Tibial nerve (tissue), 4 donors: ENCODE measurements at places on chromosomes 2 and 18.

DNA sequence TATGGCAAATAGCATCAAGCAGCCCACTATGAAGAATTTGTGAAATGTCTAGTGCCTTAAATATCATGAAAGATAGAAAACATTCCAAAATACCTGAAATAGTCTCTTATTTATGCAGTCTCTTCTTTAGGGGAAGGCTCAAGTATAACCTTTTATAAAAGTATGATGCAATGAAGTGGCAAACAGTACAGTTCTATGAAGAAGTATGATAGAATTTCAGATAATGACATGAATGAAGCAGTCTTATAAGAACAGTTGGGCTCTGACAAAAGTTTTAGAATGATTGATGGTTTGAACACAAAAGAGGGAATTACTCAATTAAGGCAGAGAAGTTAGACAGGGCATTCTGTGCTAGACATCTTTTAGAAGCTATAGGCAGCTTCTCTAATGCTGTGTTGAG, 1791.8 kb upstream of the PIK3C3 start:
- H3K4me3 ChIP-seq: no peak overlapping the region
- H3K27ac ChIP-seq: no peak overlapping the region
- no peaks in the 10 kb centered on the region for H3K36me3 ChIP-seq
- no peaks in the 10 kb centered on the region for H3K27me3 ChIP-seq

GRCh38 chr2:138956116-138956515, 175.9 kb upstream of the NXPH2 start:
- H3K4me3 ChIP-seq: no peak overlapping the region
- H3K36me3 ChIP-seq: no peaks in the 10 kb centered on the region
- H3K27ac ChIP-seq: no peak overlapping the region
- DNase-seq: no peak
- no peaks in the 10 kb centered on the region for H3K27me3 ChIP-seq

- H3K27me3 ChIP-seq: no peaks in the 10 kb centered on the region
- no peak overlapping the region for H3K27ac ChIP-seq
- no peaks in the 10 kb centered on the region for H3K36me3 ChIP-seq
- H3K4me1 ChIP-seq: no peaks in the 10 kb centered on the region
Measured at GRCh38 chr2:118609138-118609537, 238.3 kb downstream of the EN1 start.

DNA sequence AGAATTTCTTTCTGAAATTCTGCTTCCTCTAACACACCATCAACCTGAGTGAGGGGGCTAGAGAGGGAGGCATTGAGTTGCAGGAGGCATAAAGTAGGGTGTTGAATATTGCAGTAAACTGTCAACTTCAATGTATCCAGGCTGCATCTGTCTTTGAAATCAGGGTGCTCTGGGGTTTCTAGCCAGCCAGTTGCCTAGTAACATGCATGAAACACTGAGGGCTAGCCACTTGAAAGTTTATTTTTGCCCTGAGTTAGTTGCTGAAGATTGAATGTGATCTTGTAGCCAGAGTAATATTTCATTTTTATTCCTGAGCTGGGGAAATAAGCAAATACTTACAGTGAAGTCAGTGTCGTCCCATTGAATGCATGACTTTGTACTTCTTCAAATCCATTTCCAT, 41.9 kb downstream of the LHCGR start:
- no peaks in the 10 kb centered on the region for H3K36me3 ChIP-seq
- peaks cover 31% of the 10 kb centered on the region for H3K4me1 ChIP-seq
- H3K4me3 ChIP-seq: no peak overlapping the region
- H3K27ac ChIP-seq: no peak overlapping the region

GRCh38 chr2:234329202-234329960, 167.5 kb downstream of the ARL4C start:
- DNase-seq: no peak
- no peak overlapping the region for H3K4me3 ChIP-seq
- no peaks in the 10 kb centered on the region for H3K36me3 ChIP-seq
- H3K27me3 ChIP-seq: no peaks in the 10 kb centered on the region
- no peak overlapping the region for H3K27ac ChIP-seq

DNA sequence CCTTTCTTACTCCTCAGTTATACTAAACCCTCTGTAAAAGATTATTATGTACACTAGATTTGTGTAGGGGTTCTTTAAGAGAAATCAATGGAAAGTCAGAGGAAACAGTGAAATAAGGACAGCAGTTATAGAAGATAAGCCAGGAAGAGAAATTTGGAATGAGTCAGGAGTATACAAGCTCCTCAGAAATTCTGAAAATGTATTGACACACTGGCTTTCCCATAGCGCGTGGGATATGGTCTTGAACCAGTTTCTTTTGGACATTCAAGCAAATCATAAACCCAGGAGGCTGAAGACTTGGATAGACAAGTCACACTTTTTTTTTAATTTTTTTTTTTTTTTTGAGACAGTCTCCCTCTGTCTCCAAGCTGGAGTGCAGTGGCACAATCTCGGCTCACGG, 316.1 kb upstream of the MMADHC start:
- no peak overlapping the region for H3K27ac ChIP-seq
- H3K36me3 ChIP-seq: no peaks in the 10 kb centered on the region
- DNase-seq: no peak
- H3K27me3 ChIP-seq: no peaks in the 10 kb centered on the region
- H3K4me1 ChIP-seq: no peaks in the 10 kb centered on the region

DNA sequence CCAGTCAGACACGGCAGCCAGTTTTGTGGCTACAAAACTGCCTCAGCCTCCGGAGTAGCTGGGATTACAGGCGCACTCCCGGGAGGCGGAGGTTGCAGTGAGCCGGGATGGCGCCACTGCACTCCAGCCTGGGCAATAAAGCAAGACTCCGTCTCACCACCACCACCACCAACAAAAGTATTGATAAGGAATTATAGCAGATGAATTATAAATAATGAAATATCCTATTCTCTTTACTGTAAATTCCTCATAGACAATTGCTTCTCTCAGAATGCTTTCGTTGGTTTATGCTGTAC, 1.4 kb upstream of the FAM161A start:
- H3K36me3 ChIP-seq: no peaks in the 10 kb centered on the region
- peak overlapping the region; percentile 56 for H3K4me3 ChIP-seq
- DNase-seq: no peak
- H3K27ac ChIP-seq: peak overlapping the region; percentile 63

DNA sequence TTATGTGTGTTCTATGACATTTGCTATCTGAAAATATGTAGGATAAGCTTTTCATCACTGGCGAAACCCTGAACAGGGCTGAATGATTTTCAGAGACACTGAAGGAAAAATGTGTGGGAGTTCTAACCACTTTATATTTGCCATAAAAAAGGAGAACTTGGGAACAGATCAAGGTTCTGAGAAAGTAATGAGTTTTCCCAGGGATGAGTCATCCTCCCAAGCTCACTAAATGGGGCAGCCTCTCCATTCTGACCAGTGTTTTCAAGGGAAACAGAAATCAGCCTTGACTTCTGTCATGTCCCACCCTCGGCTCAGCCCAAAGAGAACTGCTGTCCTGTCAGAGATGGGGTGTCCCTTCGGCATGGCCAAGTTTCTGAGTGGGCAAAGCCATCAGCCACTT, 2109.8 kb upstream of the CELF4 start:
- no peaks in the 10 kb centered on the region for H3K4me1 ChIP-seq
- H3K36me3 ChIP-seq: no peaks in the 10 kb centered on the region
- no peaks in the 10 kb centered on the region for H3K27me3 ChIP-seq
- DNase-seq: no peak

DNA sequence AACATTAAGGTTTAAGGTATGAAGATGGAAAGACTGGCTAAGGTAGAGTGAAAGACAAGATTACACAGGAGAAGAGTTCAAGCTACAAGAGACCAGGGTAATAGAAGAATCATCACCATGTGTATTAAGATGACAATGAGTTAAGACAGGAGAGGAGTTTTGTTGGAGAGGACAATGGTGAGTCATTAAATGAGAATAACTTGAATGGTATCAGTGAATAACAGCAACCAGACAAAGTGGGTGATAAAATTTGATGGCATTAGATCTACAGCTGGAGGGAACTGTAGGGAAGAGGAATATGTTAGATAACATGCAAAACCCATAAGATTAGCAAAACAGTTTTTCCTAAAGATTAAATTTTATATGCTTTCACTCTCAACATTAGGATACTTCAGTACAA, 18.8 kb upstream of the ENOSF1 start:
- no peaks in the 10 kb centered on the region for H3K27me3 ChIP-seq
- H3K4me3 ChIP-seq: no peak overlapping the region
- no peaks in the 10 kb centered on the region for H3K4me1 ChIP-seq
- no peaks in the 10 kb centered on the region for H3K36me3 ChIP-seq

GRCh38 chr2:63827749-63828148, 13.9 kb upstream of the UGP2 start:
- DNase-seq: no peak
- no peaks in the 10 kb centered on the region for H3K4me1 ChIP-seq
- no peak overlapping the region for H3K4me3 ChIP-seq
- no peaks in the 10 kb centered on the region for H3K27me3 ChIP-seq
- no peak overlapping the region for H3K27ac ChIP-seq

DNA sequence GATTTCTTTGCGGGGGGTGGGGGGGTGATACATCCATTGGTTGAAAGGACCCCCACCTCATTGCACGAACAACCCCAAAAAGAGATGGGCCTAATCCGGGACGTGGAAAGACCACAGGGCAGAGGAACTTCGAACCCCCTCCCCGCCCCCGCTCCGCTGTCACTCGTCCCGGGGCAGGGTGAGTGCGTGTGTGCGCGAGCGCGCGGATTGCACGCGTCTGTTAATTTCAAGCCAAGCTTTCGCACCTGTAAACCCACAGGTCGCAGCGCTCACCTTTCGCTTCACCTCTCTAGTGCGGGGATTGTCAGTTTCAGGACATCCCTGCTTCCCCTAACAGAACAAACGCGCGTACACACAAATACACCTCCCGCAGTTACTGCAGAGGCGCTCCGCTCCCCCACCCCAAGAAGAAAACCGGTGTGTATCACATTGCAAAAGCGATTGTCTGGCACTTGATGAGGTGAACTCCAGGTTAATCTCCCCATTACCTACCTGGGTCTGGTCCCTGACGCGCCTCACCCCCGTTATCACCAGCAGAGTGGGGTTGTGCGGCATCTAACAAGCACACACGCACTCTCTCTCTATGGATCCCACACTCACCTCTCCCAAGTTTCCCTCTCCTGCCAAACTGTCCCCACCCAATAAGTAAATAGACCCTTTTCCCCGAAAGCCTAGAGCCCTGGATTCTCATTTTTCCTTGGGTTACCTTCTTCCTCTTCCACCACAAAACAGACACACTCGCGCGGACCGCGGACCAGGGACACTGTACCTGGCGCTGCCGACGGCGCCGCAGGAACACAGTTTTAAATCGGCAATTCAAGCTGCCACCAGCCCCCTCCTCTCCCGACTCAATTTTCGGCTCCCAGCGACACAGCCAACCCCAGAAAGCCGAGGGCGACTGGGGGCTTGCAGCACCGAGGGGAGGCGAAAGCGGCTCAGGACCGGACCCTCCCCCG, 1.0 kb downstream of the CYP26B1 start:
- H3K4me3 ChIP-seq: peak overlapping the region; percentile 31
- H3K27me3 ChIP-seq: peaks cover 67% of the 10 kb centered on the region
- no peaks in the 10 kb centered on the region for H3K4me1 ChIP-seq
- H3K36me3 ChIP-seq: no peaks in the 10 kb centered on the region

GRCh38 chr18:50177294-50177992, 17.5 kb downstream of the MYO5B start:
- H3K36me3 ChIP-seq: no peaks in the 10 kb centered on the region
- H3K27me3 ChIP-seq: no peaks in the 10 kb centered on the region
- H3K27ac ChIP-seq: no peak overlapping the region
- DNase-seq: no peak
- no peak overlapping the region for H3K4me3 ChIP-seq

DNA sequence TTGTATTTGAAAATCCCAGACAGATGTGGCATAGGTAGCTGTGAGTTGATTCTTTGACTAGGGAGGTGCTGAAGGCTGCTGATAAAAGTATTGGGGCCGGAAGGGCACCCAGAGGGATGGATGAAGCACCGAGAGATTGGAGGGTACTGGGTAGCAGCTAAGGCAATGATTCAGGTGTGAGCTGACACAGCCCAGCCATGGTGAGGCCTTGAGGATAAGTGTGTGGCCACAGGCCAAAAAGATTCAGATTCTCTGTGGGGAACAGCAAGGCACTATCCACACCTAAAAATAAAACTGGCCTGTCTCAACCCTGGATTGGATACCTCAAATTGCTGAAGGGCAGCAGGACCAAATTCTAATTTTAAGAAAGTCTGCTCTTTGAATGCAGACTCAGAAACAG, 35.2 kb downstream of the RDH14 start:
- H3K4me3 ChIP-seq: no peak overlapping the region
- no peak for DNase-seq
- no peaks in the 10 kb centered on the region for H3K27me3 ChIP-seq
- H3K27ac ChIP-seq: no peak overlapping the region

GRCh38 chr18:70194227-70194890, 11.1 kb downstream of the RTTN start:
- peaks cover 76% of the 10 kb centered on the region for H3K36me3 ChIP-seq
- no peak overlapping the region for H3K27ac ChIP-seq
- H3K27me3 ChIP-seq: no peaks in the 10 kb centered on the region
- no peaks in the 10 kb centered on the region for H3K4me1 ChIP-seq
- H3K4me3 ChIP-seq: no peak overlapping the region

DNA sequence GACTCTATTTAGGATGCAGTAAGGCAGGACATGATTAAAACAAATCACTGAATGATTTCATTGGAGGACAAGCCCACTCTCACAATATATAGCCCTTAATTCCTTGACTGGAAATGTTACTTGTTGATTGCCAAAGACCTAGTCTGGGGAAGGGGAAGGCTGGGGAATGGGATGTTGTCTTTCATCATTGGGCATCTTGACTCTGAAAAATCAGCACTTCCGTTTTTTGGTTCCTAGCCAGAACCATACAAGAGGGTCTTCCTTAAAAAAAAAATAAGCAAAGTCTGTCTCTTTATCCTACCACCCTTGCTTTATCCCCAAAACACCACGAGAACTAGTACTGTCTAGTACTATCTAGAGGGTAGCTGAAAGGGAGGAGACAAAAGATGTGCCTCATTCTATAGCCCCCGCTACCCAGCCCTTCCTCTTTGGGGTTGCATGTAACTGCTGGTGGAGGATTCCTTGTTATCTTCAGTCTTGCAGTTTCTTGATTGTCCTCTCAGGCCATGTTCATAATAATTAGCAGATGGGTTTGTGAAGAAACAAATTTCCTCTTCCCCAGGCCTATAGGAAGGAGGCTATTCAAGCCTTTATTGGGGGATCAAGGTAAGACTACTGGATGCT, 55.8 kb downstream of the NEMP2 start:
- DNase-seq: no peak
- H3K4me1 ChIP-seq: no peaks in the 10 kb centered on the region
- H3K27me3 ChIP-seq: no peaks in the 10 kb centered on the region

DNA sequence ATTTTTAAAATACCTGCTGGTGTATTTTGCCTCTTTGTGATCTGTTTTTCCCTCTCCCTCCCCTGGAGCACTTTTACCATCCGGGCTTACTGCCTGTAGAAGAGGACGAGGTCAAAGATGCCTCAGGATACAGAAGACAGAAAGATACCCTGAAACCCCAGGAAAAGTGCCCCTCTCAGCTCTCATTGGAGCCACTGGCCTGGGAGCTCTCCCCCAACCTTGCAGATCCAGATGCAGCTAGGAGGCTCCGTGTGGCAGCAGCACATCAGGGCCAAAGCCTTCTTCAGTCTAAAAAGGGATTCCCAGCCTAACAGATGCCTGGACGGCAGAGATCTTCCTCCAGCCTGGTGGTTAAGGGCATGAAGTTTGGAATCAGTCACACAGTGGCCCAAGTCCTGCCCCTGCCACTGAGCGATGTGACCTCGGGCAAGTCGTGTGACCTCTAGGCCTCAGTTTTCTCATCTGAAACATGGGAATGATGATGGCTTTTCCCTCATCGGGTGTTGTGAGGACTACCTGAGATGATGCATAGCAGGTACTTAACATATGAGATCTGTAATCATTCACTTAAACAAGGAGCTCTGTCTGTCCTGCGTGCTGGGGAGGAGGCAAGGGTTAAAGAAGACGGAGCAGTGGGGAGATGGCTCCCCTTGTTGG, 239.4 kb downstream of the DYSF start:
- peaks cover 4% of the 10 kb centered on the region for H3K27me3 ChIP-seq
- no peaks in the 10 kb centered on the region for H3K36me3 ChIP-seq
- DNase-seq: no peak
